Stimulated activated CD8-positive, alpha-beta memory T cell treated with anti-CD3 and anti-CD28 coated beads, Interleukin-4, amount 100 ng/mL, for 4 hours (primary cell): ENCODE measurements at places on chromosomes 11 and 22.

DNA sequence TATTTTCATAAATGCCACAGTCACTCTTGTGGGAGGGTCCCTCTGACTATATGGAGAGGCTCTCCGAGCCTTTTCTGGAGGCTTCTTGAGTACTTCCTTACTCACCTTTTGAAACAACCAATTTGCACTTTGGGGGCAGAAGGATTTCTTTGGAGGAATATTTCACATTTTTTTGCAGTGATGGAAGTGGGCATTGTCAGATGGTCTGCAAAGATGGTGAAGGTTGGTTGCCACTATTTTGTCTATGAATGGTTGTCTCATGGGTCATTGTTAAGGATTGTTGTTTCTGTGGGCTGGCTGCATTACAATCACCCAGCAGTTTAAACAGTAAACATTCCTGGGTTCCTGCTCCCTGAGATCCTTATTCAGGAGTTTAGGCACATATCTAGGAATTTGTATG, 388.2 kb downstream of the TMEM135 start:
- no peak for DNase-seq

- DNase-seq: no peak
These were observed 46.7 kb upstream of the INCENP start for GRCh38 chr11:62077132-62077531.

DNA sequence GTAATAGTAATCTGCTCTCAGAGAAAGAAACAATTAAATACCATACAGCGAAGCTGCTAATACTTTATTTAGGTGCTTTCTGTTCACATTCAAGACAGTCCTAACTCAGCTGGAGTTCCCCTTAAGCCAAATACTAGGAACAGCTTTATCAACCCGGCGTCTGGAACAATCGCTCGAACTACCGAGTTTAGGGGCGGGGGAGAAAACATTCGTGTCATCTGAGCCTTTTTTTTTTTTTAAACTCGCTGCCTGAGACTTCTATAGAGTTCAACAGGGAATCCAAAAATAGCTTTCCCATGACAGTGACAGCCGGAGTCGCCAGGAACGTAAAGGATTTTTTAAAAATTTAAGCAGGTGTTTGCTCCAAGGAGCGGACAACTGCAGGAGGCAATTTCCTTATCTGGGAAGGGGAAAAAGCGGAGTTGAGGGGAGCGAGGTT, 852 bp downstream of the TRAF6 start:
- no peak for DNase-seq

DNA sequence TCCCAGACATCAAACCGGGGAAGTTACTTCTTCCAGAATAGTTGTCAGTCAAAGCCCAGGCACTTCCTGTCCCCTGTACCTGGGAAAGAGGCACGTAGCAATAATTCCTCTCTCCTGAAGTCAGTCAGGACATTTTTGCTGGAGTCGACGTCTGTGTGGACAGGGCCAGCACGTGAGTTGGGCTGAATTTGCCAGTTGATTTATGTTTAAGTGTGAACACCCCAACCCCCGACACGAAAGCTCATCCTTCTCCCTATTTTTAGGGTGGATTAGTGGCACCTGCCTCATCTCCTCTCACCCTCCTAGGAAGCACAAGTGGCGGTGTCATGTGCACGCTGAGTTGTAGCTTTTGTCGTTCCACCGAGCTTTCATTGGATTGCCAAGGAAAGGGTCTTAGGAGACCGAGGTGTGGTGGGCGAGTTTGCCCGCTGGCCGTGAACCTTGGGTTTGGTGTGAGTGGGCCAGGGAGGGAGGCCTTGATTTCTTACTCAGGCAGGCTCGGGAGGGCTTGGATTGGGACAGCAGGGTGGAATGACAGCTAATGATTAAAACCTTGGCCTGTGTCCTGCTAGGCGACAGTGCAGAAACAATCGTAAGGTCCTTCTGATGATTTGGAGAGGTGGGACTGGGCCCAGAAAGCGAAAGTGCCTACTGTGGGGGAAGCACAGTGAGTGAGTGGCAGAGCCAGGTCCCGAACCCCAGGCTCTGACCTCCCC, 87.0 kb upstream of the CRYBB3 start:
- DNase-seq: no peak

DNA sequence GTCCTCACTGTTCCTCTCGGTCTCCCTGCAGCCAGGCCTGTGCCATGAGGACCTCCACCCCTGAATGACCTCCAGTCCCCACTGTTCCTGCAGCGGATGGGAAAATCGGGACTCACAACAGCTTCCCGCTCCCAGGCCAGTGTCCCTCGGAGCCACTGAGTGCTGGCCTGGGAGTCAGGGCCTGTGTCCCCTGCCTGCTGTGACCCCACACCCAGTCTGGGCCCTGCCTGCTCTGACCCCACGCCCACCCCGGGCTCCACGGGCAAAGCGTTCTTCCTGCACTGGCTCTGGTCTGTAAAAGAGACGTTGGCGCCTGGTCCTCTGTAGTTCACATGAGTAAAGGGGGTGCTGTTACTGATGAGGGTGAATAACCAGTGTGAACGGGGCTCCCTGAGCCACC, 73.0 kb upstream of the SHISAL1 start:
- no peak for DNase-seq

DNA sequence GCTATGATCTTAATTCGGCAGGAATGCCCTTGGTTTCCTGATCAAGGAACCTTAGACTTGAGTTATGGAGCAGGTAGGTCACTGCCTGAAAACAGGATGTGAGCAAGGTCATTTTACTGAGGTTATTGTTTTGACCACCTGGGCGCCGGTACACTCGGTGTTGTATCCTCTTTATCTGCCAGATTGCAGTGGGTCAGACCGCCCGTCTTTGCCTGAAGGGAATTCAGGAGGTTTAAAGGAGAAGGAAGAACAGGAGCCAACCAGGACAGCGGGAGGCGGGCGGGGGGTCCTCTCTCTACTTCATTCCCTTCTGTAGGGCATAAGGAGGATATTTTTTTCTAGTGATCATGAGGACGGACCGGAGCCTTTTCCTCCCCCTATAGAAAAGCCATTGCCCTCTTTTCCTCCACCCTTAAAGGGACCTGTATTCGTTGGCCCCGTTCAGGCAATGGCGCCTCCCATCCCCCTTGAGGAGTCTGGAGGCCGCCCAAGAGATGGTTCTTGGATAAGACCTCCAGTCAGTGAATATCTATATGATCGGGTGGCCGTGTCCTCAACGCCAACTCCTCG, 649 bp downstream of the MS4A15 start:
- no peak for DNase-seq

DNA sequence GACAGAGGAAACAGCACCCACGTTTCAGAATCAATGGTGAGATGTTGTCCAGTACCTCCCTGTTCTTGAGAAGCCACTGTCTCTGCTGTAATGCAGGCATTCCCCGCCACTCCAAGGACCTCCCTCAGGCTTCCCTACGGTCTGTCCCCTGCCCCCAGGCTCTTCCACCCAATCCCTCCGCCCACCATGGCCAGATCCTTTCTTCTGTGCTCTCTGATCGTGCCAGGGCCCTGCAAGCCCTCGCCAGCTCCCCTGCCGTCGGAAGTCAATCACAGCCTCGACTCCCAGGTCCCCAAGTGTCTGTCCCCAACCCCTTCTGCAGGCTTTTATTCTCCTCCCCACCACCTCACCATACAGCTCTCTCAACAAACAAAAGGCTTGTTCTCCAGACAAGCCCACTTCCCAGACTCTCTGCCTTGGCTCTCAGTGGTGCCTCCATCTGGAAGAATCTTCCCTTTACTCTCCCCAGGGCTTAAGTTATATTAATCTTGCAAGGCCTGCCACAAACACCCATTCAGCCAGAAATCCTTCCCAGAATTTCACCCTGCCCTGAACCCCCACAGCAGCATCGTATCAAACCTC, 13.7 kb downstream of the SCN4B start:
- DNase-seq: no peak

DNA sequence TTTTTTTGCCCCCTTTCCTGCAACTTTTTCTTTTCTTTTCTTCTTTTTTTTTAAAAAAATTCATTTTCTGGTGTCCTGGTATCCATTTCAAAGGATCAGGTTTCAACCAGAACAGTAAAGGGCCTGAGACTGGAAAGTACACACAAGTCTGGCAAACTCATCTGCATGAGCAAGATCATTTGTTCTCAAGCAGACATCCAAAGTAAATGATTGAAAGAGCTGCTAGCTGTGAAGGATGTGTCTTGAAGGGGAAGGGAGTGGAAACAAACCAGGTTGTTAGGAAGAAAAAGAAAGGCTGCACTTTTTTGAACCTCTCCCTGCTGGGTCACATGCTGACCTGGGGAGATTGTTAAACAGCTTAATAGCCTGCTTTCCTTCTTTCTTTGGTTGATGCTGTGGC, 5.3 kb downstream of the YAP1 start:
- DNase-seq: no peak

- no peak for DNase-seq
These were observed 3.7 kb downstream of the TSG101 start for GRCh38 chr11:18523084-18523483.

DNA sequence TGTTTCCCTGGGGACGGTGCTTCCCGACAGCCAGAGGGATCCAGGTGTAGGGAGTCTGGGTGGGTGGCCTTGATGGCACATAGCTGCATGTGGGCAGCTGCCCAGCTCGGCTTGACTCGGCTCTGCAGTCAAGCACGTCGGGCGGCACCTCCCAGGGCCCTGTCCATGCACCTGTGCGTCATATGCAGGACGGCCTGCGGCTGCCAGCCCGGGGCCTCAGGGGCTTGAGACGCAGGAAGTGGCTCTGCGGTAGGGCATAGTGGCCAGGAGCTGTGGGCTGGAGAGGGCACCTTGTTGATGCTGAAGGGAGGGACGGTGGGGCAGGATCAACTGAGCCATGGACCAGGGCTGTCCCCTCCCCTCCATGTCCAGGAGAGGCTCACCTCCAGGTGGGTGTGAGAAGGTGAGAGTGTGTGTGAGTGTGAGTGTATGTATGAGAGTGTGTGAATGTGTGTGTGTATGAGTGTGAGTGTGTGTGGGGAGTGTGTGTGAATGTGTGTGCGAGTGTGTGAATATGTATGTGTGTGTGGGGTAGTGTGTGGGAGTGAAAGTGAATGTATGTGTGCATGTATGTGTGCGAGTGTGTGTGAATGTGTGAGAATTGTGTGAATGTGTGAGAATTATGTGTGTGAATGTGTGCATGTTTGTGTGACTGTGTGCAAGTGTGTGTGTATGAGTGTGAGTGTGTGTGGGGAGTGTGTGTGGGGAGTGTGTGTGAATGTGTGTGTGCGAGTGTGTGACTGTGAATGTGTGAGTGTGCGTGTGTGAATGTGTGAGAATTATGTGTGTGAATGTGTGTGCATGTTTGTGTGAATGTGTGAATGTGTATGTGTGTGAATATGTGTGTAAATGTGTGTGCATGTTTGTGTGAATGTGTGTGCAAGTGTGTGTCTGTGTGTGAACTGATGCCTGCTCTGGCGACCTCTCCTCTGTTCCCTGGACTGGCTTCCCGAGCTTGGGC, 5.7 kb upstream of the SUN2 start:
- DNase-seq: no peak

- DNase-seq: no peak
These were observed 12.3 kb downstream of the LARGE2 start for GRCh38 chr11:45934580-45935318.

DNA sequence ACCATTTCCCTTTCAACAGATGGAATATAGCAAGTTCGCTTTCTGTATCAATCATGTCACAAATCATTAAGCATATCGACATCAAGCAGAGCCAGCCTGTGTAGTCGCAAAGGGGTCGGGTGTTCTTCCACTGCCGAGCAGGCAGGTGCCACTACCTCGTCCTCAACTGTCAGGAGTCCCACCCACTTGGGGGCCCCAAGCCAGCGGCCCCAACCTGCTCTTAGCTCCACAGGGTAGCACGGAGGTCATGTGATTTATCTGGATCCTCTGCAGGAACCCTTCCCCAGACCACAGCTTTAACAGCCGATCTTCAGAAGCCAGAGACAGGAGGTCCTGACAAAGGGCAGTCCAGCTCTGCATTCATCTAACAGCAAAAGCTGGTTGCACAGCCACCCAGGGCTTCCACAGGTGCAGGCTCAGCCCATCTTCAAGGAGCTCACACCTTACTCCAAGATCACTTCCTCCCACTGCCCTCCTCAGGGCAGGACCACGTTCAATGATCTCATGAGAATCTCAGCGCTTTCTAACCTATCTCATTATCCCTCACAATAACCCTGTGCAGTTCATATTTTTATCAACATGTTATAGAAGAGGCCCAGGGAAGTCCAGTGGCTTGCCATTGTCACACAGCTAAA, 110.2 kb downstream of the TRIM29 start:
- no peak for DNase-seq

GRCh38 chr11:11813288-11813962, 28.3 kb upstream of the USP47 start:
- DNase-seq: no peak

DNA sequence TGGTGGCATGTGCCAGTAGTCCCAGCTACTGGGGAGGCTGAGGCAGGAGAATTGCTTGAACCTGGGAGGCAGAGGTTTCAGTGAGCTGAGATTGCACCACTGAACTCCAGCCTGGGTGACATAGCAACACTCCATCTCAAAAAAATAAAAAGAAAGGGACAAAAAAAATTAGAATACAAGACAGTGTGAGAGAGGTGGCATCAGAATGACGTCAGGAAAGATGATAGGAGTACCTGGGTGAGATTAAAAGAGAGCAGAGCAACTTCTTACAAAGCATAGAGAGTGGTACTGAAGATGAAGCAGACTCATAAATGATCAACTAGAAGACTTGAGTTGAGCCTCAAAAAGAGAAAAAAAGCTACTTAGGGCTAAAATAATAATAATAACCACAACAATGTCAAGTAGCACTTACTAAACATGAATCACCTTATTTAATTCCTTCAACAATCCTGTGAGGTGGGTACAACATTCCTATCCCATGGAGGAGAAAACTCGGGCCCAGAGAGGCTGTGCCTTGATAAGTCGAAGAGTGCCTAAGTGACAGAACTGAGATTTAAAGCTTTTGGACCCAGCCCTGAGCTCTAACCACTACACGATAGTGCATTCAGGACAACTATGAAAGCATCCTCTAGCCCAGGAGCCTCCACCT, 5.2 kb upstream of the SLN start:
- DNase-seq: no peak

- no peak for DNase-seq
These were observed 94.9 kb downstream of the TBC1D22A start for GRCh38 chr22:46857142-46857884.

GRCh38 chr11:70502677-70503467, 104.5 kb downstream of the CTTN start:
- no peak for DNase-seq

GRCh38 chr11:84091212-84091986, 805.2 kb upstream of the CCDC90B start:
- DNase-seq: no peak

- DNase-seq: no peak
These were observed 12.5 kb upstream of the PDE2A start for GRCh38 chr11:72686639-72687220.
